Amniotic epithelial cell (primary cell): ENCODE measurements at places on chromosomes 4 and X.

DNA sequence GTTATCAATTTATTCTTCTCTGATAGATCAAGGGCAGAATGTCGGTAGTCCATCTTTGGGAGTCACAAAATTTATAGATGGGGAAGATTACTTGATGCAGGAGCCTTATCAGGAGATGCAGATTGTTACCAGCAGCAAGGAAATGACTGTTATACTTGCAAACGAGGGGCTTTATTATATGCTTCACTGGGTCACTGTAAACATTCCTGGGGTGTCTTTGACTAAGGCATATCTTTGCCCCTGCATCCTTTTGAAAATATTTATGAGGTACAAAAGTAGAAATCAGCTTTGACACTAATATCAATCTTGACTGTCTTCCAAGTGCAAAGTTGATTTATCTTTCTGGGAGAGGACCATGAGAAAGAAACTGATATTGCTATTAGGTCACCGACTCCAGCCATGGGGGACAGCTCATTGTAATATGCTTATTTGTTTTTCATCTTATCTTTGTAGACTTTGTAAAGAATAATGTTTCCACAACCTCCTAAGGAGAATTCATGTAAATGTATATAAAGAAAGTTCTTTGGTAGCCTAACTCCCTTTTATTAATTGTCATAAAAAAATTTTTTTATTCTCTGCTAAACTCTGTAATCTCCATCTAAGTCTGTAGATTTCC lies 177.3 kb upstream of the EMCN start:
- DNase-seq: no peak

DNA sequence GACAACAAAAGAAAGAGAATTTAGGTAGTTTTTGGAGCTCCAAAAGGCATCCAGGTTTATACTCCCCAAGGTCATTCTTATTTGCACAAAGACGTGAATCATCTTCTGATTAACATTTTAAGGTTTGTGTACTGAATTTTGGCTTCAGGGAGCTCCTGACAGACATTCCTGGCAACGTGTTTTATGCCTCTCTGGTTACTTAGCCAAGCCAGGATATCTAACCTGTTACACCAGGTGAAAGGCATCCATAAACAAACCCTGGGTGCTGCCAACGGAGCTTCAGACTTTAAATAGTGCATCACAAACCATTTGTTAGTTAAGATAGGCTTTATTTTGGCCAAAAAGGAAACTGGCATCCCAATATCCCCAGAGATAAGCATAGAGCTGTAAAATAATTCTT lies 997.3 kb downstream of the ARAP2 start:
- no peak for DNase-seq

GRCh38 chr4:105551965-105552746 lies at the start of gene ARHGEF38:
TSS of gene ARHGEF38 (plus strand) at chr4:105552620. CDS start at chr4:105552766, 146 bp downstream.
- peak; percentile 5 for DNase-seq

- DNase-seq: no peak
These were observed 1379.4 kb downstream of the RPA4 start for GRCh38 chrX:98263135-98263534.
